Karpas-422 (cell line): ENCODE measurements at places on chromosomes 7 and 10.

DNA sequence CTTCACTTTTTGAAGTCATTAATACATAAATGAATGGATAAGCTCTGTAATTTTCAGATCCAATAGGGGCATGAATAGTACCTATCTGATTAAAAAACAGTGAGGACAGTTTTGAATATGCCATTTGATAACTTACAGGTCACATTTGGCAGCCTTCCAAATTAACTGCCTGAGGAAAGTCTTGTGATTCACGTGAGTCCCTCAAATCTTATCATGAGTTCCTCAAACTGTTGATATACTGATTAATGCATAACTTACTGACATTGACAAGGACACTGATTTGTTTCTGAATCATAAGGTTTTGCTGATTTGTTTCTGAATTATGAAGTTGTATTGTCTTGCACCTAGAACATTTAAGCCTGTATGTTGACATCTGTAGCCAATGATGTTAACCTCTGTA, 55.1 kb downstream of the ANKMY2 start:
- peak; percentile 41 for DNase-seq
- no peak overlapping the region for H3K4me3 ChIP-seq
- no peak overlapping the region for H3K27ac ChIP-seq
- no peaks in the 10 kb centered on the region for H3K27me3 ChIP-seq

GRCh38 chr7:41756650-41757182, 53.8 kb upstream of the INHBA start:
- H3K27me3 ChIP-seq: peaks cover 4% of the 10 kb centered on the region
- no peak overlapping the region for H3K4me3 ChIP-seq
- H3K36me3 ChIP-seq: no peaks in the 10 kb centered on the region

DNA sequence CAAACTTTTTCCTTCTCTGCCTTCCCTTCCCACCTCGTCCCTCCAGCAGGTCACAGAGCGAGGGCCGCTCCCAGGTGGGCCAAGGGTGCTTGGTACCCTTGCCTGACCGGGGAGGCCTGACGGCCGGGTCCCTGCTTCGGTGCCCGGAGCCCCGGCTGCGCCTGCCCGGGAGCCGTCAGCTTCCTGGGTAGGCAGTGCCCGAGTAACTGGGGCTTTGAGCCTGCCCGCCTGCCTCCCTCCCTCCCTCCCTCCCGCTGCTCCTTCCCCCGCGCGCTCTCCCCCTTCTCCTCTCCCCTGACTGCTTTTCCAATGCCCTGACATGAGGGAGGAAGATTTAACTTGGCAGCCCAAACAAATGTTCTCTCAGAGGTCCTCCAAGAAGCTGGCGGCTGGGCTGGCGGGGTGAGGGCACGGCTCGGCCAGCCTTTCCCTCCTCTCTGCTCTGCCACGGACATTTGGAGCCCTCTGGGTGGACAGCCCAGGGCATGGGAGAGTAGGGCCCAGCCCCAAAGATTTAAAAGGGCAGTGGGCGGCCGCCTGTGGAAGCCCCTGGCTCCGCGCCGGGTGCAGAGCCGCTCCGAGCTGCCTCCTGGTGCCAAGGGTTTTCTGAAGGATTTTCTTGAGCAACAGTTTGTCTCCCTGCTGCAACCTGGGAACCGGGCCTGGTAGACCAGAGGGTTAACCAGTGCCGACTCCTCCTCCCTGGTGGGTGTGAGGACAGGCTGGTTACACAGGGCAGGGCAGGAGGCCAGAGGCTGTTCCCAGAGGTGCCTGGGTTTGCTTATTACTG, 2.0 kb downstream of the ZMIZ1 start:
- H3K4me3 ChIP-seq: peak overlapping the region; percentile 93; the same call in 1 of the 2 replicates
- H3K36me3 ChIP-seq: no peaks in the 10 kb centered on the region
- peaks cover 32% of the 10 kb centered on the region for H3K4me1 ChIP-seq
- H3K27me3 ChIP-seq: 0 out of 2 replicates have a peak, but pooled peaks cover 3% of the 10 kb centered on the region

GRCh38 chr7:71627651-71628050, 495.7 kb downstream of the GALNT17 start:
- H3K27ac ChIP-seq: no peak overlapping the region
- H3K4me3 ChIP-seq: no peak overlapping the region
- no peaks in the 10 kb centered on the region for H3K4me1 ChIP-seq
- no peaks in the 10 kb centered on the region for H3K36me3 ChIP-seq

- H3K27me3 ChIP-seq: no peaks in the 10 kb centered on the region
- no peak overlapping the region for H3K27ac ChIP-seq
- H3K4me3 ChIP-seq: no peak overlapping the region
- no peak for DNase-seq
- H3K4me1 ChIP-seq: no peaks in the 10 kb centered on the region
Measured at GRCh38 chr7:8362723-8363369, 70.6 kb upstream of the NXPH1 start.

DNA sequence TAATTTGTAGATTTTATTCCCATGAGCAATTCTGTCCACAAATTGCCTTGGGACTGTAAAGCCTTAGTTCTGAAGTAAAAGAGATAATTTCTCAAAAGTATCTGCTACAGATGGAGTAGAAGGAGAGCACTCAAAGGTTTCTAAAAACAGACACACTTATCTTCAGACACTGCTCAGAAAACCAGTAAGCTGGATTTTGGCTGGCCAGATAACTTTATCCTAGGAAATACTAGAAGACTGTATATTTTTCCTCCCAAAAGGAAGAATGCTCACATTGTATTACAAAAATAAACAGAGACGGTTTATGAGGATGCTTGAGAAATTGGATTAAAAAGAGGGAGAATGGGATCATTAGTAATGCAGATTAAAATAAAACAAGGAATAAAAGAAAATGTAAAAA, 178.0 kb upstream of the IGFBP3 start:
- no peaks in the 10 kb centered on the region for H3K4me1 ChIP-seq
- DNase-seq: no peak
- no peak overlapping the region for H3K4me3 ChIP-seq
- H3K36me3 ChIP-seq: no peaks in the 10 kb centered on the region
- no peak overlapping the region for H3K27ac ChIP-seq

- peaks cover 3% of the 10 kb centered on the region; the same call in 1 of the 2 replicates for H3K27me3 ChIP-seq
- no peak overlapping the region for H3K27ac ChIP-seq
- H3K4me1 ChIP-seq: no peaks in the 10 kb centered on the region
- H3K4me3 ChIP-seq: no peak overlapping the region
- DNase-seq: no peak
Measured at GRCh38 chr7:28953633-28954032, 4.5 kb downstream of the TRIL start.

DNA sequence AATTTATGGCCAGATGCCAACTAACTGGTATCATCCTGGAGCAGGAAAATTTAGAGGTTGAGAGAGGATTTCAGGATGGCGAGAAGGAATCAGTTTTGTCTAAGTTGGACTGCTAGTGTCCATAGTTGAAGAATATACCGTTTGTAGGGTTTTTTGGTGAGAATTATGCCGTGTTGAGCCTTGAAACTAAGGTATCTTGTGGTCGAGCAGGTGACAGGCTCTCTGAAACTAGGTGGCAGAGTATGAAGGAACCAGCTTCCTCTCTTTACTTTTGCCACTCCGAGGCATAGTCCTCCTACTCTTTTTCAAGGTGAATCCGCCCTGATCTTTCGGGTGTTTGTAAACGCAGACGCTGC, 9.7 kb downstream of the MDFIC start:
- no peaks in the 10 kb centered on the region for H3K27me3 ChIP-seq
- no peak overlapping the region for H3K4me3 ChIP-seq
- H3K36me3 ChIP-seq: no peaks in the 10 kb centered on the region
- no peaks in the 10 kb centered on the region for H3K4me1 ChIP-seq

GRCh38 chr7:96330193-96330592, 8.3 kb upstream of the SLC25A13 start:
- H3K4me3 ChIP-seq: no peak overlapping the region
- DNase-seq: no peak
- H3K4me1 ChIP-seq: peaks cover 9% of the 10 kb centered on the region

- H3K4me3 ChIP-seq: no peak overlapping the region
- DNase-seq: no peak
- H3K27ac ChIP-seq: no peak overlapping the region
Measured at GRCh38 chr10:127855591-127855881, 37.2 kb downstream of the CLRN3 start.

GRCh38 chr7:30923774-30924413, 12.2 kb downstream of the AQP1 start:
- H3K27me3 ChIP-seq: no peaks in the 10 kb centered on the region
- no peaks in the 10 kb centered on the region for H3K36me3 ChIP-seq
- DNase-seq: no peak
- H3K4me1 ChIP-seq: no peaks in the 10 kb centered on the region
- no peak overlapping the region for H3K4me3 ChIP-seq
- no peak overlapping the region for H3K27ac ChIP-seq

GRCh38 chr7:98626460-98627412, 9.7 kb downstream of the NPTX2 start:
- no peak for DNase-seq
- no peaks in the 10 kb centered on the region; the same call in 1 of the 2 replicates for H3K27me3 ChIP-seq
- H3K27ac ChIP-seq: no peak overlapping the region
- H3K4me3 ChIP-seq: no peak overlapping the region
- H3K36me3 ChIP-seq: no peaks in the 10 kb centered on the region

GRCh38 chr10:77602913-77603533, 34.6 kb downstream of the KCNMA1 start:
- DNase-seq: peak; percentile 81
- no peaks in the 10 kb centered on the region for H3K27me3 ChIP-seq
- no peaks in the 10 kb centered on the region for H3K36me3 ChIP-seq

GRCh38 chr7:74092321-74092963, 8.8 kb downstream of the LIMK1 start:
- H3K4me3 ChIP-seq: peak overlapping the region; percentile 77
- peak overlapping the region; percentile 90 for H3K27ac ChIP-seq
- peaks cover 40% of the 10 kb centered on the region for H3K4me1 ChIP-seq
- peak; percentile 76 for DNase-seq

GRCh38 chr10:48478469-48478868, 126.4 kb downstream of the ARHGAP22 start:
- DNase-seq: no peak
- H3K4me1 ChIP-seq: peaks cover 9% of the 10 kb centered on the region
- H3K27ac ChIP-seq: no peak overlapping the region
- no peak overlapping the region for H3K4me3 ChIP-seq
- H3K36me3 ChIP-seq: no peaks in the 10 kb centered on the region

GRCh38 chr7:151104411-151105235, 18.3 kb downstream of the AGAP3 start:
- no peak for DNase-seq
- H3K4me3 ChIP-seq: no peak overlapping the region
- no peak overlapping the region for H3K27ac ChIP-seq
- H3K27me3 ChIP-seq: no peaks in the 10 kb centered on the region
- H3K36me3 ChIP-seq: no peaks in the 10 kb centered on the region
- no peaks in the 10 kb centered on the region for H3K4me1 ChIP-seq

GRCh38 chr7:142439739-142440138, 181.9 kb upstream of the PRSS58 start:
- DNase-seq: no peak
- no peaks in the 10 kb centered on the region for H3K4me1 ChIP-seq
- no peak overlapping the region for H3K27ac ChIP-seq
- H3K36me3 ChIP-seq: no peaks in the 10 kb centered on the region
- no peak overlapping the region for H3K4me3 ChIP-seq
- no peaks in the 10 kb centered on the region for H3K27me3 ChIP-seq

- no peak overlapping the region for H3K4me3 ChIP-seq
- peaks cover 44% of the 10 kb centered on the region for H3K4me1 ChIP-seq
- H3K27me3 ChIP-seq: no peaks in the 10 kb centered on the region
- no peak for DNase-seq
- H3K27ac ChIP-seq: no peak overlapping the region
- no peaks in the 10 kb centered on the region for H3K36me3 ChIP-seq
Measured at GRCh38 chr10:77626266-77626935, 11.2 kb downstream of the KCNMA1 start.

GRCh38 chr7:146956321-146956720, 839.7 kb downstream of the CNTNAP2 start:
- no peaks in the 10 kb centered on the region for H3K4me1 ChIP-seq
- H3K36me3 ChIP-seq: no peaks in the 10 kb centered on the region
- H3K27me3 ChIP-seq: no peaks in the 10 kb centered on the region
- DNase-seq: no peak
- no peak overlapping the region for H3K4me3 ChIP-seq
- no peak overlapping the region for H3K27ac ChIP-seq

- no peaks in the 10 kb centered on the region for H3K36me3 ChIP-seq
- H3K27me3 ChIP-seq: no peaks in the 10 kb centered on the region
- H3K4me1 ChIP-seq: no peaks in the 10 kb centered on the region
- H3K4me3 ChIP-seq: no peak overlapping the region
- DNase-seq: no peak
- no peak overlapping the region for H3K27ac ChIP-seq
Measured at GRCh38 chr7:83610649-83611304, 38.2 kb downstream of the SEMA3E start.

GRCh38 chr7:53191191-53191695, 155.8 kb downstream of the POM121L12 start:
- no peak for DNase-seq
- H3K36me3 ChIP-seq: no peaks in the 10 kb centered on the region
- H3K4me3 ChIP-seq: no peak overlapping the region
- H3K27me3 ChIP-seq: no peaks in the 10 kb centered on the region

DNA sequence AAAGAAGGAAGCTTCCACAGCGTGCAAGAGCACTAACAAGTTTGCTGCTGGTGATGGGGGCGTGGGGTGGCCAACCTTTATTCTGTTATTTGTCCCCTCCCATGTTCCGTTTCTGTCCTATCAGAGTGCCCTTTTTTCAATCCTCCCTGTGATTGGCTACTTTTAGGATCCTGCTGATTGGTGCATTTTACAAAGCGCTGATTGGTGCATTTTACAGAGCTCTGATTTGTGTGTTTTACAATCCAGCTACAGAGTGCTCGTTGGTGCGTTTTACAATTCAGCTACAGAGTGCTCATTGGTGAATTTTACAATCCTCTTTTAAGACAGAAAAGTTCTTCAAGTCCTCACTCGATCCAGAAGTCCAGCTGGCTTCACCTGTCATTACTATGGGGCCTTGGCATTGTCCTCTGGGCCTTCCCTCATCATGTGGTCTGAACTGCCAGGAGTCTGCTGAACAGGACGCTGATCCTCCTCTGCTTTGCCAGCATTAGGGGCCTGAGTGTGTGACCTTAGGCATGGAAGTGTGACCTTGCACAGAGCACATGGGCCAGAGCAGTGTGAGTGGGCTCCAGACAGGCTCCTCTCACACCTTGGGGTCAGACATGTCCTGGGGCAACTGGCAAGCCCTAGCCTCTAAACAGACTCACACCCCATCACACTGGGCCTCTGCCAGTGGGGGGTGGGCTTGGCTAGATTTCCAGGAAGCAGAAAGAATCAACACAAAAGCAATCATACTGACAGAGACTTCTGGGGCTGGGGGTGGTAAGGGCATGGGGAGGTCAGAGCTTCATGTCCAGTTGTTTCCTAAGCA, 167.4 kb downstream of the PTPN20 start:
- H3K27ac ChIP-seq: no peak overlapping the region
- DNase-seq: no peak
- no peaks in the 10 kb centered on the region for H3K27me3 ChIP-seq
- no peak overlapping the region for H3K4me3 ChIP-seq
- H3K36me3 ChIP-seq: no peaks in the 10 kb centered on the region

DNA sequence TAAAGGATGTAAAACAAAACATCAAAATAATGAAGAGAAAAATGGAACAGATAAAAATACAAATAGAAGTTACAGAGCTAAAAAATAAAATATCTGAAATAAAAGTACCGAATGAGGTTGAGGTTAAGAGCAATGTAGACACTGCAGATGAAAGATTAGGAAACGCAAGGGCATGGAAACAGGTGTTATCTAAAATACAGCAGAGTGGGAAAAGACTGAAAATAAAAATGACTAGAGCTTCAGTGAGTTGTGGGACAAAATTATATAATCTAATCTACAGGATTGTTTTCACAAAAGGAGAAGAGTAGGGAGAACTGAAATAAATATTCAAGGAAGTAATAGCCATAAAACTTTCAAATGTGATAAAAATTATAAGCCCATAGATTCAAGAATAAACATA, 123.8 kb downstream of the PTEN start:
- H3K4me1 ChIP-seq: no peaks in the 10 kb centered on the region
- H3K27ac ChIP-seq: no peak overlapping the region
- peak; percentile 23 for DNase-seq
- H3K36me3 ChIP-seq: no peaks in the 10 kb centered on the region
- no peaks in the 10 kb centered on the region for H3K27me3 ChIP-seq
- H3K4me3 ChIP-seq: no peak overlapping the region
